ENCODE measurements at places on chromosomes 7 and 10.

- peak; percentile 56 for DNase-seq
Measured at GRCh38 chr7:21357151-21358097, 70.5 kb upstream of the SP4 start.

DNA sequence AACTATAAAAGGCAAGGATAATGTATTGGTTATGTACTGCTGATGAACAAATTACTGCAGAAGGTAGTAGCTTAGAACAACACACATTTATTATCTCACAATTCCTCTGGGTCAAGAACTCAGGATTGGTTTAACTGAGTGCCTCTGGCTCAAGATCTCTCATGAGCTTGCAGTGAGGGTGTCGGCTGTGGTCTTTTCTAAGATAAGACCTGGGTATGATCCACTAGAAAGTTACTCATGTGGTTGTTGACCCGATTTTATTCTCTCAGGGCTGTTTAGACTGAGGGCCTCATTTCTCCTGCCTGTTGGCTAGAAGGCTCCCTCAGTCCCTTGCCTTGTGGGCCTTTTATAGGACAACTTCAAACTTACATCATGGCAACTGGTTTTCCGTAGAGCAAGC lies 86.7 kb downstream of the VWDE start:
- no peak for DNase-seq

- DNase-seq, result no peak
Measured at GRCh38 chr10:61779276-61779675, 116.5 kb downstream of the CABCOCO1 start.

DNA sequence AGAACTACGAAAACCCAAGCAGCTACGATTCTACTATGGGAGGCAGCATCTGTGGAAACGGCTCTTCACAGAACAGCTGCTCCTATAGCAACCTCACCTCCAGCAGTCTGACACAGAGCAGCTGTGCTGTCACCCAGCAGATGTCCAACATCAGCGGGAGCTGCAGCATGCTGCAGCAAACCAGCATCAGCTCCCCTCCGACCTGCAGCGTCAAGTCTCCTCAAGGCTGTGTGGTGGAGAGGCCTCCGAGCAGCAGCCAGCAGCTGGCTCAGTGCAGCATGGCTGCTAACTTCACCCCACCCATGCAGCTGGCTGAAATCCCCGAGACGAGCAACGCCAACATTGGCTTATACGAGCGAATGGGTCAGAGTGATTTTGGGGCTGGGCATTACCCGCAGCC lies 81.6 kb upstream of the SAMD8 start:
- no peak for DNase-seq

- DNase-seq, result no peak
Measured at GRCh38 chr10:60605476-60605875, 172.8 kb upstream of the CDK1 start.

GRCh38 chr7:14978687-14979086 lies 76.1 kb upstream of the DGKB start:
- DNase-seq, result no peak

DNA sequence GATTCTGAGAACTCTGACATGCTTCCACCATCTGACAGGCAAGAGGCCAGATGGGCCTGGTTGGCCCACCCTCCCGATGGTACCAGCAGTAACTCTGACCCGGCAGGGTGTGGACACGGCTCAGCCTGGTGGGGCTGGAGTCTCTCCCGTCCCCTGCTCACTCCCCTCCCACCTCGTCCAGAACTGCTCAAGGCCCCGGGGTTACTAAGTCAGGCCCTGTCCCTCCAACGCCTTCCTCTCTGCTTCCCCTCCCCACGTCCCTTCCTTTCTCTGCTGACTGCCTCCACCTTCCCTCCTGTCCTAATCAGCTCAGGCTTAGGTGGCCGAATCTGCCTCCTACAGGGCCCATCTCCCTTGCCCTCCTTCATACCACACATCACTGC lies 12.5 kb downstream of the CALML5 start:
- no peak for DNase-seq

GRCh38 chr7:120927454-120928103 lies 23.0 kb upstream of the ING3 start:
- DNase-seq, result no peak

DNA sequence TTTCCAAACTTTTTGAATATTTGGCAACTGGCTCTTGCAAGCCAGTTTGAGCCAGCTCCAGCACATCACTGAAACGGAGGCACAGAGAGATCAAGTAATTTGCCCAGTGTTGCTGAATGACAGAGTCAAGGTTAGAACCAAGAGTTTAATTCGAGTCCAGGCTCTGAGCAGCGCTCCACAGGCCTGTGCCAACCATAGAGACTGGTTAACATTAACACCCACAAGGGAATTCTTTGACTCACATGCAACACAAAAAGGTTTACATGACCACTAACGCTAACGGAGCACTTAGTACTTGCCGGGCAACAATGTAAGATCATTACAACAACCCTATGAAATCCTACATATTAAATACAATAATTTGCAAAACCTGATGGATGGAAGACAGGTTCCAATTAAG lies 1.5 kb downstream of the RGS10 start:
- peak; percentile 72 for DNase-seq

- peak; percentile 64 for DNase-seq
Measured at GRCh38 chr10:103781329-103782061, 73.9 kb downstream of the SH3PXD2A start.

GRCh38 chr10:80530251-80530650 lies 7.5 kb upstream of the SH2D4B start:
- peak; percentile 80 for DNase-seq

GRCh38 chr10:86509145-86509544 lies 12.4 kb downstream of the WAPL start:
- no peak for DNase-seq

GRCh38 chr10:77969114-77969513 lies 42.6 kb upstream of the DLG5 start:
- DNase-seq, result no peak

DNA sequence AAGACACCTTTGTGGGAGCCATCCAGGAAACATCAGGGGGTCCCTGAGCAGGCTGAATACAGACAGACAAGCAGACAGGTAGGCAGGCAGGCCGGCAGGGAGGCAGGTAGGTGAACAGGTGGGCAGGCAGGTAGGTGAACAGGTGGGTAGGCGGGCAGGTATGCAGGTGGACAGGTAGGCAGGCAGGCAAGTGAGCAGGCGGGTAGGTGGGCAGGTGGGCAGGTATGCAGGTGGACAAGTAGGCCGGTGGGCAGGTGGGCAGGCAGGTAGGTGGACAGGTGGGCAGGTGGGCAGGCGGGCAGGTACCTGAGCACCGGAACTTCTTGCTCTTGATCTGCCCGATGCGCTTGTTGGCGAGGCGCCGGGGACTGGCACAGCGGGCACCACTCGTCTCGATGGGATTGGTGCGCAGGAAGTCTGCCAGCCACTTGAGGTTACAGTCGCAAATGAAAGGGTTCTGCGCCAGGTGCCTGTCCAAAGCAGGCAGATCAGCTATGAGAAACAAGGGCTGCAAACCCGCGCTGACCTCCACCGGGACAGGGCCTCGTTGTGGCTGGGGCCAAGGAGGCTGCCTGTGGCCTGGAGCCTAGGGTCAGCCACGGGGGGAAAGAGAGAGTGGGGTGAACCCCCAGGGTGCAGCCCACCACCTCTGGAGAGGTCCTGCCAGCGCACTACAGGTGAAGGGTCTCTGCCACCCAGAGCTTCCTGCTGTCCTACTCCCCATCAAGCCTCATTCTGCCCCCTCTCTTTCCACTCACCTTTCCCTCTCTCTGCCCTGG lies 136.9 kb downstream of the SLIT1 start:
- no peak for DNase-seq

All from activated CD4-positive, alpha-beta T cell treated with anti-CD3 and anti-CD28 coated beads, Interleukin-2, amount 10 ng/mL, durations not matched to agents 24 days and 14 days (primary cell).